Heart right ventricle (tissue), 16 donors: ENCODE measurements at places on chromosomes 13 and 19.

DNA sequence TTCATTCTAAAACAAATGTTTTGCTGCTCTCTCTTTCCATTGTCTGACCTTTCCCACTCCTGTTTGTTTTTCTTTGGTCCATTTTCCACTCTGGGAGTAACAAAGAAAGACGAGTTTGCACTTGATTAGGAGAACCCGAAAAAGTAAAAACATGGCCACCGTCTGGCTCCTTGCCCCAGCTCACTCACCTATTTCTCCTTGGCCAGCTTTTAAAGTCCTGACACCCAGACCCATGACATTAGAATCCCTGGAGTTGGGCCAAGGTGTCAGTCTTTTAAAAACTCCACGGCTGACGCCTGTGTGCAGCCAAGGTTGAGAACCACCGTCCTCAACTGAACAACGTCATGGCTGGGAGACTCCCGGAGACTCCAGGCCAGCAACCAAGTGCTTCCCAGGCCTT, 63.6 kb upstream of the FLT1 start:
- peak; percentile 48 for DNase-seq

DNA sequence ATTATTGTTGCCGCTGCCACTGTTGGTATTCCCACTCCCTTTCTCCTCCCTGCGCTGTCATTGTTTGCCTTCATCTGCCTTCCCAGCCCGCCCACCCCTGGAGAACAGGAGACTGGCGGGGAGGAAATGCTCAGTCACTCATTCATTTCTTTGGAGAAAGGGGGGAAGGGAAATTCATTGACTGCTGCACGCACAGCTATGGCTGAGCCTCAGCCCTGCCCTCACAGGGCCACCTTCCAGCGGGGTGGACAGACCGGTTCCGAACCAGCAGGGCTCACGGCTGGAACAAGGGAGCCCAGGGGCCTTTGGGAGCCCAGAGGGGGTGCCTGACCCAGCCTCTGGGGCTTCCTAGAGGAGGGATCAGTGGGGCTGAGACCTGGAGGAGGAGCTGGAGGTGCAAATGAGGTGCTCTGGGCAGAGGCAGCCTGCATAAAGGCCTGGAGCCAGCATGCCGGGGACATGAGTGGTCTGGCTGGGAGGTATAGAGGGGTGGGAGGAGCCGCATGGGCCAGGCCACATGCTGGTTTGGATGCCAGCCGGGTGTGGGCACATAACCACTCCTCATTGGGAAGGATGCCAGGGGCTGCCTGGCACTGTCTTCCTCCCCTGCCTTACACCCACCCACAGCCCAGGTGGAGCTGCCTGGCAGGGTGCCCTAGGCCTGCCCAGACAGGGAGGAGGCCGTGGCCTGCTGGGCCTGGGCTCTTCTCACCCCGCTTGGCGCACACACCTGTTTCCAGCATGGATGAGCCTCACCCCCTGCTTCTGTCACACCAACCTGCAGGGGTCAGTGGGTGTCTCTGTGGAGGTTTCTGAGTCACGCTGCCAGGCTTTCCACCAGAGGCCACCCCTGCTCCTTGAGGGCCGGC, 26.8 kb downstream of the PPP5C start:
- DNase-seq = peak; percentile 84

DNA sequence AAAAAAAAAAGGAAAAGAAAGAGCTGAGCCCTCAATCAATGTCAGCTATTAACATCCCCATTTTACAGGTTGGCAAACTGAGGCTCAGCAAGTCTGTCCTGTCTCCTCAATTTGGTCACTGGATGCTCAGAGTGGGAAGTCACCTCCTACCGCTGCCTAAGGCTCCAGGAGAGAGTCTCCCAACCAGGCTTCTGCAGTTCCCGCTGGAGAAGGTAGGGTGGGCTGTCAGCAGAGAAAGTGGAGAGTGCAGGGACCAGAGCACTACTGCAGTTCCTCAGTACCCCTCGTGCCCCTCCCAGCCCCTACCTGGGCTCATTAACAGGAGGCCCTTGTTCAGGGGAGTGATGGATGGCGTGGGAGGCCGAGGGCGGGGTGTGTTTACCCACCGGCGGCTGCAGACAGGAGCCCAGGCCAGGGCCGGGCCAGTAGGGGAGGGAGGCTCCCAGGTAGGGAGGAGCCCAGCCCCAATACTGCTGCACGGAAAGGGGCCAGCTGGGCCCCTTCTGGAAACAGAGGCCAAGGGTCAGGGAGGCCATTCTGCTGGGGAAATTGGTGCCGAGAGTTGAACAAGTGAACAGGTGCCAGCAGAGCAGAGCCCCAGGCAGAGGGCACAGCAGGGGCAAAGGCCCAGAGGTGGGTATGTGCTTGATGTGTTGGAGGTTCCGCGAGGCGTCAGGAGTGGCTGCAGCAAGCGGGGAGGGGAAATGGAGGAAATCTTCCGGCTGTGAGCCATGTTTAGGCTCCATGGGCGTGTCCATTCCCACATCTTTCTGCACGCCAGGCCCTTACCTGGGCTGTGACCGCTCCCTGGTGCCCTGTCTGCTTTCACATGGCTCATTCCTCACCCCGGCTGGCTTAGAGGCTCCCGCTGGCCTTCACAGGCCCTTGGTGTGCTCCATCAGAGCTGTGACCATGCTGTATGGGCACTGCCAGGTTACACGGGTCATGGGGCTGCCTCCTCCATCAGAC, 7.6 kb upstream of the COMP start:
- no peak for DNase-seq

DNA sequence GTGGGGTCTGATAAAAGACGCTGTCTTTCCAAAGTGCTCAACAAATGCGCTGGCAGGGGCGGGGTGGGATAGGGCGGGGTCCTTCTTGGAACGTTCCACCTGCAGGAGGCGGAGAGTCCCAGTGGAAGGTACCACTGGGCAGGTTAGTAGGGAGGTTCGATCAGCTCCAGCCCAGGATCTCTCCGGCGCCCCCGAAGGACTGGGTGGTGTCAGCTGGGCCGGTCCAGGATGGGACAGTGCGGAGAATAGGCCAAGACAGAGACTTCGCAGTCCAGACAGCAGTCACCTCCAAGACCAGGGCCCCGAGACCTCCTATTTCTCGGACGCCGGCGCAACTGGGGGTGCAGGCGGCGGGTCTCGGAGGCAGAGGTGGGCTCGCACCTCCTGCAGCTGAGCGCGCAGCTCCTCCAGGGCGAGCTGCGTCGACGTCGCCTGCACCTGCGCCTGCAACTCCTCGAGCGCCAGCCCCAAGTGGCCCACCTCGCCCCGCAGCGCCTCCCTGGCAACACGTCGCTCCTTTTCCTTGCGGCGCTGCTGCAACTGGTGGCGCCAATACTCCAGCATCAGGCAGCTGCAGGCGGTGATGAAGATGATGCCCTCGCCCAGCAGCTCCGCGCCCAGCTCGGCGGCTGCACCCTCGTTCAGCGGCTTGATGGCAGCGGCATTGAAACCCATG, 21.6 kb downstream of the VASP start:
- DNase-seq = no peak

- DNase-seq = peak; percentile 57
Measured at GRCh38 chr19:3440082-3440481, 40.2 kb downstream of the SMIM24 start.

GRCh38 chr19:14414926-14415690, 4.0 kb downstream of the DDX39A start:
- DNase-seq = no peak

- DNase-seq = no peak
Measured at GRCh38 chr19:5983367-5983955, 5.5 kb upstream of the RANBP3 start.

GRCh38 chr13:24692561-24692960, 12.4 kb downstream of the ATP12A start:
- no peak for DNase-seq

- peak; percentile 83 for DNase-seq
Measured at GRCh38 chr19:13093407-13094105, 9.1 kb downstream of the LYL1 start.

DNA sequence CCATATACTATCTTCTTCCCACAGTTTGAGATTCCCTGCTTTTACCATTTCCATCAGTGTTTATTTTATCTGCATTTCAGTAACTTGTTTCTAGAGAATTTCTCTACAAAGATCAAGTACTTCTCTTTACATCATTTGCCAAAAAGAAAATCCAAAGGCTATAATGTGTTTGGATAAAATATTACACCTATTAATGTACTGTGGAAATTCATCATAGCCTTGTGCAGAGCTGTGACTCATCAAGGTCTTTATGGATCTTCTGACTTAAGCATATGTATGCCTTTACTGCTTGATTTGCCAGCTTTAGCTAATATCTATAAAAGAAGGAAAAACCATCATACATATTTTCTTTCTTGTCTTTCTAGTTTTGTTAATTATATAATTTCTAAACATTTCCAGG, 9.6 kb upstream of the HTR2A start:
- DNase-seq = no peak

- no peak for DNase-seq
Measured at GRCh38 chr13:59270327-59270726, 893.4 kb downstream of the DIAPH3 start.

DNA sequence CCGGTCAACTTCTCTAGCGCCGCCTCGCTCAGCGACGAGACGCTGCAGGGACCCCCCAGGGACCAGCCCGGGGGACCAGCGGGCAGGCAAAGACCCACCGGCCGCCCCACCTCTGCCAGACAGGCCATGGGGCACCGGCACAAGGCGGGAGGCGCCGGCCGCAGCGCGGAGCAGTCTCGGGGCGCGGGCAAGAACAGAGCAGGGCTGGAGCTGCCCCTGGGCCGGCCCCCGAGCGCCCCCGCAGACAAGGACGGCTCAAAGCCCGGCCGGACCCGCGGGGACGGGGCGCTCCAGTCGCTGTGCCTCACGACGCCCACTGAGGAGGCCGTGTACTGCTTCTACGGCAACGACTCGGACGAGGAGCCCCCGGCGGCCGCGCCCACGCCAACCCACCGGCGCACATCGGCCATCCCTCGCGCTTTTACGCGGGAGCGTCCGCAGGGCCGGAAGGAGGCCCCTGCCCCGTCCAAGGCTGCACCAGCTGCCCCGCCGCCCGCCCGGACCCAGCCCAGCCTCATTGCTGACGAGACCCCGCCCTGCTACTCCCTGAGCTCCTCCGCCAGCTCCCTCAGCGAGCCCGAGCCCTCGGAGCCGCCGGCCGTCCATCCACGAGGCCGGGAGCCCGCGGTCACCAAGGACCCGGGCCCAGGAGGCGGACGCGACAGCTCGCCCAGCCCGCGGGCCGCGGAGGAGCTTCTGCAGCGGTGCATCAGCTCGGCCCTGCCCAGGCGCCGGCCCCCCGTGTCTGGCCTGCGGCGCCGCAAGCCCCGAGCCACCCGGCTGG, 11.3 kb downstream of the C19orf25 start:
- peak; percentile 14 for DNase-seq

GRCh38 chr19:42150911-42151361, 18.7 kb upstream of the POU2F2 start:
- DNase-seq = no peak

DNA sequence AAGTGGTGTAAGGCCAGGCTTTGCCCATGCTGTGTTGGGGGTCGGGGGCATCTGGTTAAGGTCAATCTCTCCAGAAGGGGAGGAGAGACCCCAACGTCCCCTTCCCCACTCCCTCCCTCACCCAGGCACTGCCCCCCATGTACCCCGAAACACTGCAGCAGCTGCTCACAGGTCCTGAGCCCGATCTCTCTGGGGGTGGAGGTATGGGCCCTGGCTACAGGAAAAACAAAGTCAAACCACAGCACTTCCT, 10.2 kb downstream of the CAPN12 start:
- DNase-seq = no peak

DNA sequence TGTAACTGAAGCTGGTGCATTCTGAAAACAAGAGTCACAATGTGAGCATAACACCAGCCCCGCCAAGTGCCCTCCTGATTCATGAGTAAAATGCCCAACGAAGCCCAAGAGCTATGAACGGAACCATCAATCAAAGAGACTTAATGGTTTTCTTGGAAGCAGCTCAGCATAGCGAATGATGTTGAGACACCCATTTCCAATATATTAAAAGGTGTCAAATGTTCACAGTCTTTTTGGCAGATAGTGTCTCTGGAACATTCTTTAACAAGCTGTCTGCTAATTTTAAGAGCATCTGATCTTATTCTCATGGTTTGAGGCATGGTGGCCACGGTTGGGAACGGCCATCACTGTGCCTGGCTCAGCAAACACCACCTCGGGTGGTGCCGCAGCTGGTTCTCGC, 133.4 kb upstream of the USP29 start:
- no peak for DNase-seq

DNA sequence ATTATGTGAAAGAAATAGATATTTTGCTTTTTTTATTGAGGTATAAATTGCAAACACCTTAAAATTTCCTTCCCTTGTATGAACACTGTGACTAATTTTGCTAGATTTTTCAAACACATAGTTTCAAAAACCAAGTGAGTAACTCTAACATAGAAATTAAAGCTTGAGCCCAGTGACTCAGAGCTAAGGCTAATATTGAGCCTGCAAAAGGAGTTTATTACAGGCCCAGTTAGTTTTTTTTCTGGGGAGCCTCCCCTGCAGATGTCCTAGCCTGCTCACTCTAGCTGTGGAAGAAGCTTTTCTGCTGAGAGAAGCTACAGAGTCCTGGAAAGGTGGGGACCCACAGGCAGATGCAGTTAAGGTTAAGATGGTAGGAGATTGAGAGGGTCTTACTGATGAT, 3.4 kb downstream of the ZNF430 start:
- no peak for DNase-seq

GRCh38 chr13:106533943-106534638, 1.4 kb downstream of the EFNB2 start:
- peak; percentile 53 for DNase-seq

DNA sequence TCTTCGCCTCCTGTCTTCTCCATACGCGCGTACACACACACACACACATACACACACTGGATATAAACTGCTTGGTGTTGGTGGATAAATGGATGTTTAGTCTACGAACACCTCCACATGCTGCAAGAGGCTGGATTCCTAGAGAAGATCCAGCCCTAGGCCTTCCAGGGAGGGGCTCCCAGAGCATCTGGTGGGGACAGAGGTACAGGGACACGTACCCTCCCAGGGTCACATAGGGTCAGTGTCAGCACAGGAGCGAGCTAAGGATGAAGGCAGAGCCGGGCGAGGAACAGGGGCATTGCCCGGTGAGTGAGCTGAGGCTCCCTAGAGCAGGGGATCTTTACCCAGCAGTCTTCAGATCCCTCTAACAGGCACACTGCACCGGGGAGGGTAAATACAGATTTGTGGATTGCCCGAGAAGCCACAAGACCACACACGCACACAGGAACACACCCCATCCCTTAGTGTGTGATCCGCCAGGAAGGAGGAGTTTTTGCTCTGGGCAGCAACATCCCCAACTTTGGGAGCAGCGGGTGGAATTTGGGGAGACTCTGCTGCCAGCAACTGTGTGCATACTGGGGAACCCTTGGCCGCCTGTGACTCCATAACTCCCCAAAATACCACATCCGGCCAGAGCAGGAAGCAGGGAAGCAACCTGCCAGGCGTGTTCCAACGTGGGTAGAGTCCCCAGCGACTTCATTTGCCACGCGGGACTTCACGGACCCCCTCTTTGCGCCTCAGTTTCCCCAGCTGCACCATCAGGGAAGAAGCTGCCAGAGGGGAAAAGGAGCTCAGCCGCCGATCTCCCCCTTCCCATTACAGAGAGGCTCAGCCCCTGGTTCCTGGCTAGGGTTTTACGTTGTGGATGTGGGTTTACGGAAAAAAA, 5.8 kb upstream of the TLE2 start:
- peak; percentile 40 for DNase-seq
